NCI-H460 (cell line): ENCODE measurements at places on chromosomes 13 and 19. TPM values are rescaled to one million over a fixed set of nuclear protein-coding genes. Genes with fewer than 3 reads are reported as not detected.
A peak's percentile ranks its signal among the peaks of the same experiment; 100 is the strongest.

DNA sequence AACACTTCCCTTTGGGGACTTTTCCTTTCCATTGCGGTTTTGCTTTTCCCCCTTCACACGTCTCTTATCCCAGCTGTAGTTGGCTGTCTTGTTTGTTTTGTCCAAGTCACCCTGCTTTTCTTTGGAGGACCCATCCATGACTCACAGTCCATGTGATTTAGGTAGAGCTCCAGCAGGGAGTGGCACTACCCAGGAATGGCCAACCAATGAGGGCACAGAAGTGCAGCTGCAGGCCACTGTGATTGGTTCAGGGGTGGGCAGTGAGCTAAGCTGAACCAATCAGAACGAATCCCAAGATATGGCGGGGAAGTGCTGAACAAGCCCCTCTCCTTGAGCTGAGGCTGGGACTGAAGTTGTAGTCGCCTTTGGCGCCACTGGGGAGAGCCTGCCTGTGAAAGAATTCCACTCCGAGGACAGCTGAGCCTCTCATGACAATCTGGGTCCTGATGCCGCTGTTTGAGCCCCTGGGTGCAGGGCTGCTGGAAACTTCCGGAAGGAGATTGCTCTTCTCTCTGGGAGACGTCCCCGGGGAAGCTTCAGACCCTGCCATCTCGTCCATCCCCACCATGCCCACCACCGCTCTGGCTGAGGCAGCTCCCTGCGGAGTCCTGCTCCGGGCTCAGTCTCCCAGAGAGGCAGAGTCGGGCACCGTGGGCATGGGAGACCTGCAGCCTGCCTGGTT lies 62.9 kb upstream of the URI1 start:
- peak; percentile 30 for DNase-seq

DNA sequence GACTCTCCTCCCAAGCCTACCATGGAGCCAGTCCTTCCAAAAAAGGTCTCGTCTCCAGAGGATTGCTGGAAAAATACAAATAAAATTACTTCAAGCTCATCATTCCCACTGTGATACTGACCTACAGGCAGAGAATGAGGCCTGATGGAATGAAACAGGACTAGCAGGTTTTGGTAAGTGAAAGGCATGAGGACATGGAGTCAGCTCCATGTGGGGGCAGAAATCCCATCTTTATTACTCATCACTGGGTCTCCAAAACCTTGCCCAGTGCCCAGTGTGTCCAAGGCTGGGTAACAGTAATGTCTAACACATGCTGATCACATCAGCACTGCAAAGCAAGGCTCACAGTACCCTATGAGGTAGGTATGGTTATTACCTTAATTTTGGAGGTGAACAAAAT lies 235.4 kb downstream of the DNAJC15 start:
- no peak for DNase-seq

GRCh38 chr13:94708031-94708859 lies 4.1 kb downstream of the SOX21 start:
- DNase-seq, result no peak

- no peak for DNase-seq
Measured at GRCh38 chr13:48568370-48569103, 35.7 kb upstream of the RCBTB2 start.

GRCh38 chr19:43673637-43674036 lies 3.7 kb upstream of the PLAUR start:
- no peak for DNase-seq

GRCh38 chr19:23437901-23438300 lies 42.6 kb upstream of the ZNF91 start:
- no peak for DNase-seq

DNA sequence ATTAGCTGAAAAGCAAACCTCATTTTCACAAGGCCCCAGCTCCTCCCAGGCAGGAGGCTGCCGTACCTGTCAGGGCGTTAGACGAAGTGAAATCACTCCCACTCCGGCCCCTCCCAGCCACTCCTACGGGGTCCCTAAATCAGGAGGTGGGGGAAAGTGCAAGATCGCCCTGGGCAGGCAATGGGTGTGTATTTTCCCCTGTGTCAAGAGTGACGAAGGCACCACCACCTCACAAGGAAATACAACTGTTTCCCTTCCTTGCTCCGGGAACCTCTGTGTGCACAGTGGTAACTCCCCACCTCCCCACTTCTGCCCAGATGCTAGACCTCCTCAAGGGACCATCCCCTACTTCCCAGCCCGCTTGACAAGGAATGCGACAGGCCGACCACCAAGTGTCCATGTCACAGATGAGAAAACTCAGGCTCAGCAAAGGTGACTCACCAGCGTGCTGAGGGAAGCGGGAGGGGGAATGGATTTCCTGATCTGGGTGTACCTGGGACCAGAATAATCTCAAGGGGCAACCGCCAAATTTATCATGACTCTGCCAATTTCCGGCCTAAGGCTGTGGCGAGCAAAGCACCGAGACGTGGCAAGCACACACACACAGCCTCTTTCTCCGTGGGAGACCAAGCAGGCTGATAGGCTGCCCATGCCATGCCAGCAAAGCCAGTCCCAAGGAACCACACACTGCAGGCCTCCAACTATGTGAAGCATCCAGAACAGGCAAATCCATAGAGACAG lies 7.3 kb downstream of the PPP6R1 start:
- no peak for DNase-seq

GRCh38 chr19:33868788-33869412 lies 72.2 kb downstream of the KCTD15 start:
- DNase-seq, result no peak

- DNase-seq, result no peak
Measured at GRCh38 chr13:113646376-113646775, 11.6 kb downstream of the ATP4B start.

DNA sequence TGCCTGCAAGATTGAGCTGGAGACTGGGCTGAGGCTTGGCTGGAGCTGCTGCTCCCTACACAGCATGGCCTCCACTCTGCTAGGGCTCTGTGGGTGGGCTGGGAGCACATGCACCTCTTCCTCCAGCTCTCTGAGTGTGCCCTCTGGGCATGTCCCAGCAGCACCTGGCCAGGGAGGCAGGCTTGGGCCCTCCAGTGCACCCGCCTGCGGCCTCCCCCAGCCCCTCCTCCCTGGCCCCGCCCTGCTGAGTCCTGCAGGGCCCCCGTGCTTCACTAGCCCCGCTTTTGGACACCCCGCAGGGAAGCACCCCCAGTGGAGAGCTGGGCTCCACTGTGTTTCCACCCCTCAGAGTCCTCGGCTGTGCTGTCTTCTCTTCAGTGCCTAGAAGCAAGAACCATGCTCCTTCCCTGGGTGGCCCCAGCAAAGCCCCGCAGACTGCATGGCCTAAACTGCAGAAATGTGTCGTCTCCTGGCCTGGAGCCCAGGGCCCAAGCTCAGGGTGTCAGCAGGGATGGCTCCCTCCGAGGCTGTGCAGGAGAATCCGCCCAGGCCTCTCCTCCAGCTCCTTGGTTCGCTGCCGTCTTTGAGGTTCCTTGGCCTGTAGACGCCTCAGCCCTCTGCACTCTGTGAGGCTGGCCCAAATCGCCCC lies 5.0 kb upstream of the TEX29 start:
- DNase-seq, result no peak

GRCh38 chr13:38415233-38415632 lies 65.6 kb downstream of the UFM1 start:
- DNase-seq, result no peak

DNA sequence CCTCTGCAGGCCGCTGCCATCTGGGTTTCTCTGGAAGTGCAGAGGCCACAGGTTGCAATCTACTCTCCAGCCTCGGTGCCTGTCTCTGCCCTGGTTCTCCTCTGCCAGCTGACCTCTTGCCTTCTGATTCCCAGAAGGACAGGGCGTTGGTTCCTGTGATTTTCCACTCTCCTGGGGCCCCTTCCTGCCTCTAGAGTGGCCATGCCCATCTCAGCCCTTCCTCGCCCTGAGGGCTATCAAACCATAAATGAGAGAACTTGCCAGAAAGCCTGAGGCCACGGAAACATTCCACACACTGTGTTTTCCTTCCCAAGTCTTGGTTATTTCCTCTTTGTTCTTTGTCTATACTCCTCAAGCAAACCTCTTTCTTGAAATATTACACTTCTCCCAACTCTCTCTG lies 146.2 kb downstream of the SHISA2 start:
- DNase-seq, result no peak

- DNase-seq, result no peak
Measured at GRCh38 chr13:23460921-23461320, 27.4 kb upstream of the SACS start.

GRCh38 chr19:10096615-10096963 lies 5.9 kb downstream of the ANGPTL6 start:
- no peak for DNase-seq

- no peak for DNase-seq
Measured at GRCh38 chr13:111115965-111116521, 933 bp downstream of the ARHGEF7 start.

DNA sequence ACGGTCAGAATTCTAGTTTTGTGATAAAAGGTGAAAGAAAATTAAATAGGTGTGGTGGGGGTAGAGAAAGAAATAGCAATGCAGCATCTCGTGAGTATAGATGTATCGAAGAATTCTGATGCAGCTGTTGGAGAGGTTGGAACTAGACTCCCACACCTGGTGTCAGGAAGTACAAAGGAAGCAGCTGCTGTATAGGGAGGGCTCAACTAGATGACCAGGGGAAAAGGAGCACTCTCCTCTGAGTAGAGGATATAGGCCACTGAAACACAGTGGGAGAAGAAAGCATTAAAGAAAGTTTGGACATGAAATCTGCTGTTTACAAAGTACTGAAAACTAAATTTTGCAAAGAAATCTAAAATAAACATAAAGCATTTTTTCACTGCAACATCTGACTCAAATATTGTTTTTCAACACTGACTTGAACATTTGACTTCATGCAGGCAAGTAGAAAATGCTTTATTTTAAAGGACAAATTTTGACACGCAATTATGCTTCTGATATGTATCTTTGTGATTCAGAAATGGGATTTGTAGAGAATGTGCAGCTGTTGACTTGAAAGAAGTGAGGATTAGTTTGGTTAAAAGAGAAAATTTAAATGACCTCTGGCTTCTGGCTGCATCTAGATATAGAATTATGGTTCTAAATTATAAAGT lies 82.2 kb downstream of the MIPEP start:
- no peak for DNase-seq

DNA sequence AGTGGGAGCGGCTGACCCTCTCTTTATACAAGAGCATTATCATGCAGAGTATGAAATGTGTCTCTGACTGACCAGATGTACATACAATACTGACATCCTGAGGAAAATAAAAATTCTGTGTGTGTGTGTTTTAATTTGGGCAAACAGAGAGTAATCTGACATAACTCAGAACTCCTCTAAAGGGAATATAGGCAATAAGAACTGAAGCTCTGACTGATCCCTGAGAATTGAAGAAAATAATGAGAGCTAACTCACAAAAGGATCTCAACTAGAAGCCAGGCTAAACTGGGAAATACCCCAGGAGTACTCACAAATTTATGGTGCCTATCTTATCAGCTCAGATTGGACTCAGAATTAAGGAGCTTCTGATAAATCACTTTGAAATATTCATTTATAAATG lies 539.9 kb downstream of the OLFM4 start:
- DNase-seq, result no peak

GRCh38 chr13:68697551-68697950 lies 1410.1 kb upstream of the ATXN8OS start:
- no peak for DNase-seq

DNA sequence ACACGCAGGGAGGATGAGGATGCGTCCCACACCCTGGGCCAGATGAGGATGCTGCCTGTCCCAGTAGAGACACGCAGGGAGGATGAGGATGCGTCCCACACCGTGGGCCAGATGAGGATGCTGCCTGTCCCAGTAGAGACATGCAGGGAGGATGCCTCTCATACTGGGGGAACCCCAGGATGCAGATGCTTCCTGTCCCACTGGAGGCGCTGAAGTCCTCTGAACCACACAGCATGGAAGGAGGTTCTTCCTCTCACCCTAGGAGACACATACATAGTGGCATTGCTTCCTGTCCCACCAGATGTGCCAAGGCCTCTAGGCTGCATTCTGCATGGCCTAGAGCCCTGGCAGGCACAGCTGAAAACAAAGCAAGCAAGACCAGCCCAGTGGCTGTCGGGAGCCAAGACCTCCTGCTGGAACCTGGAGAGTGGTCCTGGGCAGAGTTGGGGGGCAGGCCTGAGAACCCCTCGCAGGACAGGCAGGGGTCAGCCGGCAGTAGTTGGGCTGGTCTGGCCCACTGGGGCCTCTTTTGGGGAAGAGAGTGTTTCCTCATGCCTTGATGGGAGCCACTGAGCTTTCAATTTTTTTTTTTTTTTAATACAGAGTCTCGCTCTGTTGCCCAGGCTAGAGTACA lies 4.3 kb downstream of the HPN start:
- peak; percentile 25 for DNase-seq

DNA sequence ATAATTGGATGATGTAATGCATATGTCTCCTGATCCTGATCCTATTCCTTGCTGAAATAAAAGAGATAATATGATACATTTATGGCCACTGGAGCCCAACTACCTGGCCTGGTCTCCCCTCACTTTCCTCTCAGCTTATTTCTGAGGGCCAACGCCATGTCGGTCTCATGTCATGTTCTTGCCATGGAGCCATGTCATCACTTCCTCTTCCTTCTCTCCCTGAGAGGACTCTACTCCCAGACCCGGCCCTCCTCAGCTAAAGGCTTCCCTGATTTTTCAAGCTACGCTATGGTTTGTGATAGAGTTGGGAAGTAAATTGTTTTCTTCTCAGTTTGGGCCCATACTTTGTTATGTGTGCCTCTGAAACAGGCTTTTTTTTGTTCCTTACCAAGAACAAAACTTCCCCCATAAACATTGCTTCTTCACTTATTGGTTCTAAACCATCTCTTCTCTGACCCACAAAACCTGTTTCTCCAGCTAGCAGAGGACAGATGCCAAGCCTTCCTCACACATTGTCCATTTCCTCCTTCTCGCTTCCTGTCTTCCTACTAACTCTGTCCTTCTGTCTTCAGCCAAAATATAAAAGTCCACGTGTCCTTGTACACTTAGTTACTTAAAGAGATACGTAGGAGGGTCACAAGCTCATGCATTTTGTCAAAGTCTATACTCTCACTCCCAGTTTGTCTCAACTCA lies 319.9 kb upstream of the DACH1 start:
- DNase-seq, result no peak

GRCh38 chr13:41639955-41640780 lies 182.8 kb downstream of the RGCC start:
- no peak for DNase-seq

- DNase-seq, result no peak
Measured at GRCh38 chr13:79802389-79803085, 321.6 kb downstream of the NDFIP2 start.

GRCh38 chr19:37077501-37077933 lies 716 bp upstream of the ZNF420 start:
- DNase-seq, result no peak

- DNase-seq, result no peak
Measured at GRCh38 chr13:104976986-104977385, 1558.5 kb downstream of the EFNB2 start.

- no peak for DNase-seq
Measured at GRCh38 chr19:17245535-17245984, at the start of gene NR2F6. NR2F6 (minus strand) TSS chr19:17245919; CDS start chr19:17245220, 699 bp downstream.

- DNase-seq, result no peak
Measured at GRCh38 chr13:26601669-26602068, 44.2 kb downstream of the WASF3 start.

The ZNF610 gene
- total RNA-seq, result 3.2 and 6.0 TPM in 2 replicates

The CEACAM16 gene
- not detected in 2 replicates for total RNA-seq

The TSSK6 gene
- total RNA-seq, result 2.2 and 3.2 TPM in 2 replicates

The ZDHHC20 gene
- total RNA-seq, result 39.2 and 42.2 TPM in 2 replicates

The ELSPBP1 gene
- total RNA-seq, result not detected in 2 replicates

The CYP4F2 gene
- not detected in 2 replicates for total RNA-seq

The C19orf81 gene
- total RNA-seq, result 4.6 and 8.0 TPM in 2 replicates

The FCAR gene
- total RNA-seq, result not detected in 2 replicates

The ZNF85 gene
- 0.40 and 0.42 TPM in 2 replicates for total RNA-seq
